GM18507 (cell line): ENCODE measurements at places on chromosomes 12 and 14.

- DNase-seq = no peak
These were observed 508 bp downstream of the HNRNPC start for GRCh38 chr14:21268617-21269251.

DNA sequence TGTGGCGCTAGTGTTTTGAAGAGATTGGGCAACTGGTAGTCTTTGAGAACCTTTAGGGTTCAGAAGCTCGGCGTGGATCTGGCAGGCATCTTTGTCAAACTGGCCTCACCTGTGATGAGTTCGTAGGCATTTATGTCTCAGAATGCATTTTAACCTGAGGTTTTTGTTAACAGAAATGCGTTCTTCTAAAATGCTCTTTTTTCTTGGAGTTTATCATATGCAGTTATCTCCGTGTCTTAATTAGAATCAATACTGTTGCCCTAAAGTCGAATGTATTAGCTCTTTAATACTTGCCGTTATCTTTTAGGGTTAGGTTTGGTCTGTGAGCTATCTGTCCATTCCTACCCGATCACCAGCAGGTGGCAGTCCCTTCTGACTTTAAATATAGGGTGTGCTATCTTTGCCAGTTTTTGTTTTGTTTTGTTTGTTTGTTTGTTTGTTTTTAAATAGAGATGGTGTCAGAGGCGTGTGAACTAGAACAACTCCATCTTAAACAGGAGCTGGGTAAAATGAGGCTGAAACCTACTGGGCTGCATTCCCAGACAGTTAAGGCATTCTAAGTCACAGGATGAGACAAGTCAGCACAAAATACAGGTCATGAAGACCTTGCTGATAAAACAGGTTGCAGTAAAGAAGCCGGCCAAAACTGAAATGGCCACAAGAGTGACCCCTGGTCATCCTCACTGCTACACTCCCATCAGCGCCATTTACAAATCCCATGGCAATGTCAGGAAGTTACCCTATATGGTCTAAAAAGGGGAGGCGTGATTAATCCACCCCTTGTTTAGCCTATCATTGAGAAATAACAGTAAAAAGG is 1.4 kb downstream of the ATF1 start:
- no peak for DNase-seq

DNA sequence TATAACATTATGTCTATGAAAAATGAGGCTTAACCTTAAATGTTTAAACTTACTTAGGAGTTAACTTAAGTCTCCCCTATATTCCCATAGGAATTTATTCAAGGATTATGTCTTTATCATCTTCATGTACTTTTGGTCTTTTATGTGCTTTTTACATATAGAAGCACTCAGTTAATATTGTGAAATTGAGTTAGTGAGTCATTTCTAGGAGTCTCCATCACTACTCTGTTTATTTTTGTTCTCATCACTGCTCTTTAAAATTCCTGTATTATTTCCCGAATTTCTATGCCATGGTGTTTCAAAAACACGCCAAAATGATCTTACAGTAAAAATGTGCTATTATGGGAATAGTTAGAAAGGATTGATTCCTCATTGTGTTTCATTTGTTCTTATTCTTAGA is 31.6 kb downstream of the TBC1D15 start:
- no peak for DNase-seq

- DNase-seq = no peak
These were observed 37.3 kb upstream of the MYL2 start for GRCh38 chr12:110957652-110958051.

GRCh38 chr12:129790331-129790730 is 113.5 kb downstream of the TMEM132D start:
- no peak for DNase-seq

DNA sequence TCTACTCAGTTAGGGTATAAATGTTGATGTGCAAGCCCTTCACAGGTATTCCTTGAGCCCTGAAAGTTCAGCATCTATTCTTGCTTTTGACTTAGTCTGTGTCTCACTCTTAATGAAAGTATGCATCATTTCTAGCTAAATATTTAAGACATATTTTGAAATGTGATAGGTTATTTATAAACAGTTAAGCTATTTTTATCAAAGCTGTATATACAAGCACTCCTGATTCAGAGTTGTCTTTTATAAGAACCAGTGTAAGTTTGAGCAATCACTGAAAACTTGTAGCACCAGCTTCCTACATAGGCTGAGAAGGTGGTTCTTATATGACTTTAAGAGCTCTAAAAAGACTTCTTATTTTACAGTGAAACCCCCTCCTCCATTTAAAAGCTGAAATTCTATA is 98.6 kb downstream of the MYF5 start:
- no peak for DNase-seq

DNA sequence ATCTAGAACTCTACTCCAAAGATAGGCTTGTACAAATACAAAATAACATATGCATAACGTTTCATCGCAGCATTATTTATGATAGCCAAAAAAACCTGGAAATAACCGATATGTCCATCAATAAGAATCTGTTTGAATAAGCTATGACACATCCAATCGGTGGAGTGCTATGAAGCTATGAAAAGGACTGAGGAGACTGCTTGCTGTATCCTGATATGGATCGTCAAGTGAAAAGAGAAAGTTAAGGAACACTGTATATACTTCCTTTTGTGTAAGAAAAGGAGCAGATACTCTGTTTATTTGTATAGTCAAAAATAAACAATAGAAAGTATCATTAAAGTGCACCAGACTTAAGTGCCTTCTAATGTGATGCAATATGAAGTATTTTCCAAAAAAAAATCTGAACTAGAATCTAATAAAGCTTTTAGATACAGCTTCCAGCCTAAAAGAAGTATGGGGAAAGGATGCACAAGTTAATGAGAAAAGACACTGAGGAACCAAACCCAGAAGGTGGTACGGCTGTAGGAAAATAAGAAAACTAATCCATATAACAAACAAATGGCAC is 645 bp upstream of the KLHDC1 start:
- no peak for DNase-seq

DNA sequence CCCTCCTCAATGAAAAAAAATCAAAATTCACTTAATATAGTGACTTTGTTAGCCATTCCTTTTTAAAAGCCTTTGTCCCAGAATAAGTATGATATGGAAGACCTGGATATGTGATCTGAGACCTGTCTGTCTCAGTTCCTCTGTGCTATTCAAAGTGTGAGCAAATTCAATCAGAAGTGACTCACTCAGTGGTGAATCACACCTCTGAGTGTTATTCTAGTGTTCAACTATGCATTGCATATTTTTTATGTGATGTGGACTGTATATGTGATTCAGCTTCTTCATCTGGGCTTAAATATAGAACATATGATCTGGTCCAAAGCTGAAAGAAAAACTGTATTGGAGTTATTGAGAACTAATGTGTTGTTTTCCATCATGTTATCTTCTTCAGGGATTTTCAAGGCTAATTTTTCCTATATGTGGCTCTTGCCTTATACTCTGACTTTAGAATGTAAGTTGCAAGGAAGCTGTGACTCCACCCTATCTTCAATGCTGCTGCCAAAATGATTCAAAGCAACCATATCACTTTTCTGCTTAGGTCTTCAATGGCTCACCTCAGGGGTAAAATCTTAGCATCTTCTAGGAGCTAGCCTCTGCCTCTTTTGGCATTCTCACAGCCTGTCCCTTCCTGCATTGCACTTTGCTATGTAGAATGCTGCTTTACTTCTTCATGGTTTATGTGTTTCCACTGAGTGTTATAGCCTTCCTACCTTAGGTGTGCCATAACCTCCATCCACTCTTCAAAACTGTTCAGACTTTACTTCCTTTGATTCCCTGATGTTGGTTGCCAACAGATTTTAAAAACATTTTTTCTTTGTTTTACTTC is 169.8 kb downstream of the OTOGL start:
- no peak for DNase-seq

DNA sequence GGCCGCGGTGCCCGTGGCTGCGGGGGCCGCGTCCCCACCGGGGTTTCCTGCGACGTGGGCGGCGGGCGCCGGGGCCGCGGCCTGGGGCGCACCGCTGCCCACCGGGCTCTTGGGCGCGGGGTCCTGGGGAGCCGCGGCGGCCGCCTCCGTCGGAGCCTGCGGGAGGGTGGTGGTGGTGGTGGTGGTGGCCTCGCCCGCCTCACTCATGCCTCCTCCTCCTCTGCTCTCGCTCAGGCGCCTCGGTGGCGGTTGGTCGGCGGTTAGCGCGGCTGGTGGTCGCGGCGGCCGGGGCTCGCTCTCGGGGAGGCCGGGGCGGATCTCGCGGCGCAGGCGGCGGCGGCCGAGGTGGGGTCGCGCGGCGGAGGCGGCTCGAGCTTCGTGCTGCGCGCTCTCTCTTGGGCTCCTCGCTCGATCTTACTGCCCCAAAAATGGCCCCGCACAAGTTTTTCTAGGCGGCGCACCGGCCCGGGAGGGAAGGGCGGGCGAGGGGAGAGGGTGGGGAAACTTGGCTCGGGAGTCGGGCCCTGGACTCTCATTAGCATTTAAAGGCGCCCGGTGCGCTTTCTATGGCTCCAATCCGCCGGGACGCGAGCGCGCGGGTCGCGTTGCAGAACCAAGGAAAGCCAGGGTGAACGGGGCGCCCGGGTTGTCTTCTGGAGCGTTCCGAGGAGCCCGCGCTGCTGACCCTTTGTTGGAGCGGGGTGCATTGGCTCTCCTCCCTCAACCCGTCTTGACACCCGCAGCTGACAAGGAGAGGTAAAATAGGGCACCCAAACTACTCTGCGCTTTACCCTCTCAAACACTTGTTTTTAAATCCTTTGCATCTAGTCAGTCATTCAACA is at the start of gene YBX3:
Gene YBX3 (minus strand): TSS at position 419 of the 842 bp plus-strand sequence. CDS start 212 bp downstream, at position 207.
- DNase-seq = peak; percentile 56

DNA sequence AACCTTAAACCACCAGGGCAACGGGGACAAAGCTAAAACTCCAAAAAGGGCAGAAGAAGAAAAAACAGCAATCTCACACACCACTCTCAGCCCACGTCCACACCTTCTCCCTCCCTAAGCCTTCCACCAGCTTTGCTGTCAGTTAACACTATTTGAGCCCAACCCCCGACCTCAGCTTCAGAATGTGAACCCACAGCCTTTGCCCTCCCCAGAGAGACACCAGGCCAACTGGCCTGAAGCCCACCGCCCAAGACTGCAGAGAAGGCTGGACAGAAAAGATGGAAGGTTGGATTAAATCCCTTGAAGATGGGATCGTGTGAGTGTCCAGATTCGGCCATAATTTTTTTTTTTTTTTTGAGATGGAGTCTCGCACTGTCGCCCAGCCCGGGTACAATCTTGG is 22.4 kb downstream of the IRF2BPL start:
- no peak for DNase-seq

GRCh38 chr12:53966085-53966384 is 6.9 kb upstream of the HOXC11 start:
- DNase-seq = no peak

GRCh38 chr14:33686218-33686617 is 264.7 kb downstream of the EGLN3 start:
- no peak for DNase-seq

GRCh38 chr12:15842108-15842507 is 40.1 kb upstream of the STRAP start:
- no peak for DNase-seq

DNA sequence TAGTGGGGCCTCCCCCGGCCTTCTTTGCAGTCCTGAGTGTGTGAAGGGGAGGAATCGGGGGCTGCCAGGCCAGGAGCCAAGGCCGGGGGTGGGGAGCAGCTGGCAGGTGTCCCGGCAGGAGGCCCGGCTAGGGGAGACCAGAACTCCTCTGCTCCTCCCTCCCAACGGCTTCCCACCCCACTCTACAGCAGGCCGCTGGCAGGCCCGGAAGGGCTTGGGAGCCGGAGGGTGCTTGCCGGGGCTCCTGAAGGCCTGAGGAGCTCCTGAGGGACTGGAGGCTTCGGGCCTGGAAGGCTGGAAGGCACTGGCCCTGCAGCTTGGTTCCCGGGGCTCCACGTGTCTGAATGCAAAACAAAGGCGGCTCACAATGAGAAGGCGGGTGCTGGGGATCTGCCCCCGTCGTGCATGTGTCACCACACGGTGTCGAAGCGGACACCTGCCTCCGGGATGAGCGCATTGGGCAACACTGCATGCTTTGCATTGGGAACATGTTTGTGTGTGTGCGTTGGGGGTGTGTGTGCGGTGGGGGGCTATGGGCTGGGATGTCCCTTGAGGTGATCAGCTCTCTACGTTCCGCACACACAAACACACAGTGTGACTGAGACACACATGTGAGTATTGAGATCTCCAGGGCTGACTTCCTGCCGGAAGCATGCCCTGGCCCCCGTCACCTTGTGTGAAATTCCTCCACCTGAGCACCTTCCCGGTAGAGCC is 30.9 kb upstream of the ANKRD9 start:
- no peak for DNase-seq

- DNase-seq = no peak
These were observed 461.1 kb downstream of the LRIG3 start for GRCh38 chr12:58459191-58459590.

- no peak for DNase-seq
These were observed 978.1 kb downstream of the GALC start for GRCh38 chr14:87014856-87015255.

DNA sequence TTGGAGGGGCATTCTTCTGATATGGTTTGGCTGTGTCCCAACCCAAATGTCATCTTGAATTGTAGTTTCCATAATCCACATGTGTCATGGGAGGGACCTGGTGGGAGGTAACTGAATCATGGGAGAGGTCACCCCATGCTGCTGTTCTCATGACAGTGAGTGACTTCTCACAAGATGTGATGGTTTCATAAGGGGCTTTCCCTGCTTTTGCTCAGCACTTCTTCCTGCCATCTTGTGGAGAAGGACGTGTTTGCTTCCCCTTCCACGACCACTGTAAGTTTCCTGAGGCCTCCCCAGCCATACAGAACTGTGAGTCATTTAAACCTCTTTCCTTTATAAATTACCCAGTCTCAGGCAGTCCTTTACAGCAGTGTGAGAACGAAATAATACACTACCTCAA is 382.4 kb downstream of the VRK1 start:
- DNase-seq = no peak

DNA sequence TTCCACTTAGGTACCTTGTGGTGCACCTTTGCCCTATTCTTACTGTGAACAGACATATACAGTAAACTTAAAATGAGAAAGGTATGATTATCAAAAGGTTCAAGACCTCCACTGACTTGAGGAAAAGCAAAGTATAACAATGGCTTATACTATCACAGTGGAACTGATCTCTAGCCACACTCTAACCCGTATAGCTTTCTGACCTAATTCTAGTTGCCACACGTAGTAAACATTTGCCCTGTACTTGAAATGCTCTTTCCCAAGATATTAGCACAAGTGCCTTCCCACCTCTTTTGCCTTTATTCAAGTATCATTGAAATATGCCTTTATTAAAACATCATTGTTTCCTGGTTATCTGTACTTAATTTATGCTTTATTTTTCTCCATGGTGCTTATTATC is 250.4 kb upstream of the PPFIA2 start:
- no peak for DNase-seq

GRCh38 chr12:93587611-93588010 is 15.1 kb downstream of the SOCS2 start:
- DNase-seq = no peak

- DNase-seq = no peak
These were observed 98.2 kb downstream of the SSPN start for GRCh38 chr12:26293612-26294011.

DNA sequence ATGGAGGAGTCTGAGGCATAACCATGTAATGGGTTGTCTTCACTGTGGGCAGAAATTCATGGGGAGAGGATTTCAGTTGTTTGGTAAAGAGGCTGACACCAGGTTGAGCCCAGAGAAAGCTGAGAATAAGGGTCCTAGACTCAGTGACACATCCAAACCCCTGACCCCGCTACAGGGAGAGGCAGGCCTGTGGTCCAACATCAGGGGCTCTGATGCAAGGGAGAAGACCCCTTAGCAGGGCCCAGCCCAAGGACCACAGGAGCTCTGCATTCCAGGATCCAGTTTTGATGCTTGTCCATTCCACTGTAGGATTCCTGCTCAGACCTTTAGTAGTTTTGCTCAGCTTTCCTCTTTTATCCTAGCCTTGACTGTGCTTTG is 15.5 kb downstream of the GPR68 start:
- no peak for DNase-seq
